ENCODE measurements at places on chromosomes 7 and 10. TPM values are rescaled to one million over a fixed set of nuclear protein-coding genes. Genes with fewer than 3 reads are reported as not detected.

Gene KCNH2
- total RNA-seq, result 97.3 TPM

- DNase-seq, result no peak
Measured at GRCh38 chr7:150396426-150396825, 17.3 kb downstream of the ZNF775 start.

Gene CTBP2
- 31.3 TPM for total RNA-seq

Gene DNAJC1
- 13.7 TPM for total RNA-seq

DNA sequence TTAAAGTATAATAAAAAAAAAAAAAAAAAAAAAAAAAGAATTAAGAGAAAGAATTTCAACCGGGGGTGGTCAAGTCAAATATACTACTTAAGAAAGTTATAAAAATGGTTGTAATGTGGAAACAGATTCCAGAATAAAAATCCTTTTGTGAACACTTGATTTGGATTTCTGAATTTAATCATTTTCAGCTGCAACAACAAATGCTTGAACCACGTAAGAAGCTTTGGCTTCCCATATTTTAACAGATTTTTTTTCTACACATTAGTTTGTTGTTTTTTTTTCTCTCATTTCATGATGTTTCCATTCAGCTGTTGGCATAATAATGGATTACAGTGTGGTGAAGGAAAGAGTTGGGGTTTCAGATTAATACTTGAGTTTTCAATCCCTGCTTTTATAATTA is 137.3 kb upstream of the AGR3 start:
- DNase-seq, result no peak

Gene TAX1BP1
- total RNA-seq, result 169 TPM

Measured in Right ventricle myocardium inferior (tissue), 1 donor.